Hippocampal formation (tissue), 2 donors: ENCODE measurements at places on chromosomes 3 and 15.

DNA sequence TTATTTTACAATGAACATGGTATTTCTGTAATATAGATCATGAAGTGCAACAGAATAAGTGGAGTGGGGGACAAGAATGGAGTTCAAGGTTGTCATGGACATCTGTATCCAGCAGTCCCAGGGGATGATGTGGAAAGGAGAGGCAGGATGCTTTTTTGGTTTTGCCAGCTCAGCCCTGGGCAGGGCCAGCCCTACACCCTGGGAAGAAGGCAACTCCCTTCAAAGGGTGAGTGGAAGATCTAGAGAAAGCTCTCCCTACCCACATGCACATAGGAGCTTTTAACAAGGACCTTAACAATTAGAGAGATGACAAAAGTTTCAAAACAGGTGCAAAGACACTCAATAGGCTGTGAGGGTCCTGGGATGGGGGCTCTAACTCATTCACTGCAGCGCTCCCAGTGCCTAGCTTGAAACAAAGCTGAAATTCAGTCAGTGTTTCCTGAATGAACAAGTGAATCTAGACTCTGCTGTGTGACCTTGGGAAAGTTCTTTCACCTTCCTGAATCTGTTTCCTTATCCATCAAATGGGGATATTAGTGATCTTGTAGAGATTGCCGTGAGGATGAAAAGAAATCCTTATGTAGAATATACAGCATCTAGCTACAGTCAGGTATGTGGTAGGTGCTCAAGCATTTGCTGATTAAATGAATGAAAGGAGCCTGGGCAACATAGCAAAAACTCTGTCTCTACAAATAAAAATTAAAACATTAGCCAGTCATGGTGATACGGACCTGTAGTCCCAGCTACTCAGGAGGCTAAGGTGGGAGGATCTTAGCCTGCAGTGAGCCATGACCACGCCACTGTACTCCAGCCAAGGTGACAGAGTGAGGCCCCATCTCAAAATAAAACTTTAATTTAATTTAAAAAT, 14.3 kb downstream of the BHLHE40 start:
- DNase-seq: no peak

DNA sequence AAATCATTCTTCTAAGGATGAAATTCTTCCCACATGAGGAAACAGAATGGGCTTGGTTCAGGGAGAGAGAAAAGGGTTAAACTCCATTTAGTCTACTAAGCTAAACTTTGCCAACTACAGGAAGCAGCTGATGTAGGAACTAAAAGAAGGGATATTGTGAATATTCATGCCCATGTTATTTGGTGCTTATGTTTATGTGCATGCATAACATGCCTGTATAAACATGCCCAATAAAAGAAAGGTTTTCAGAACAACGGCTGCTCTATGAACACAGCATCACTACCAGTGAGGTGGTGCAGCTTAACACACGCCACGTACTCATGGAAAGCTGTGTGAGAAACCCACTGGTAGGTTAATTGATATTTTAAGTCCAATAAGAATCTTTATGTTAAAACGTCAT, 59.4 kb upstream of the VGLL4 start:
- DNase-seq: no peak

- no peak for DNase-seq
Observed at GRCh38 chr15:88014454-88015160, 241.9 kb downstream of the NTRK3 start.

GRCh38 chr3:64187065-64187959, 38.0 kb downstream of the PRICKLE2 start:
- peak; percentile 28 for DNase-seq

DNA sequence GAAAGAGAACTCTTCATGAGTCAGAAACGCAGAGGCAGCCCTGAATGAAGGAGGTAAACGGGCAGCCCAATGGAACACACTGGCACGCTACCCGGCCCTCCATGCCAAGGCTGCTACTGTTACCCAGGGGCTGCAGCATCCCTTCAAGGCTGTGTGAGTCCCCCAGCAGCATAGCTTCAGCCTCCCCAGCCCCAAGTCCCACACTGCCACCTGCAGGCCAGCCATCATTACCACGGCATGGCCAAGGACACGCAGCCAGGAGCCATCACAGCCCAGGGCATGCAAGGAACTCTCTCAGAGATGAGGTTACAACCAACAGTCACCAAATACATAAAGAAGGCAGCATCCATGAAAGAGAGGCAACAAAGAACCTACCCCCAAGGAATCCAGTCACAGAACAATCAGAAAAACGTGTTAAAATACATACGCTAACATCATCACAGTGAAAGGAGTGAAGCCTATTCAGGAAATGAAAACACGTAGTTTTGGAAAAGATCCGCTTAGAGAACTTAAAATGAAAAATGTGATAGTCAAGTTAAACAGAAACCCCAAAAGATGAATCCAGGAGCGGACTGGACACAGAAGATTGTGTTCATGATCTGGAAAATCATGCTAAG, 22.4 kb downstream of the PLA2G4F start:
- no peak for DNase-seq

- DNase-seq: no peak
Observed at GRCh38 chr3:100087198-100087597, 27.1 kb downstream of the FILIP1L start.

- DNase-seq: no peak
Observed at GRCh38 chr15:76439542-76439941, 103.0 kb downstream of the ISL2 start.

GRCh38 chr3:67011414-67012131, 13.5 kb downstream of the KBTBD8 start:
- DNase-seq: no peak

DNA sequence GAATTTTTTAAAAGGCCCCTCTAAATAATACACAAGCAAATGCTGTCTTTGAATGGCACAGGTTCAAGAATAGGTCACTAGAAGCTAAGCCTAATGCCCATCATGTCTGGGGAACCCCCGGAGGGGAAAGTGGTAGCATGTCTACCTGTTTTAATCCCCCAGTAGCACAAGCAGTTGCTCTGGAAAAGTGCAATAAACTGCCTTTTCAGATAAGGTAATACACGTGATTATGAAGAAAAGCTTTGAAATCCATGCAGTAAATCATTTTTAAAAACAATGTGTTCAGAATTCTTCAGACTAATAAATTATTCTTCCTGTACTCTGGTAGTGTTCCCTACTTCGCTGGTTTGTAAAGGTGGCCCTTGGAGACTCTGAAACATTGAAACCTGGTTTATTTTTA, 922.2 kb downstream of the ROBO1 start:
- no peak for DNase-seq

DNA sequence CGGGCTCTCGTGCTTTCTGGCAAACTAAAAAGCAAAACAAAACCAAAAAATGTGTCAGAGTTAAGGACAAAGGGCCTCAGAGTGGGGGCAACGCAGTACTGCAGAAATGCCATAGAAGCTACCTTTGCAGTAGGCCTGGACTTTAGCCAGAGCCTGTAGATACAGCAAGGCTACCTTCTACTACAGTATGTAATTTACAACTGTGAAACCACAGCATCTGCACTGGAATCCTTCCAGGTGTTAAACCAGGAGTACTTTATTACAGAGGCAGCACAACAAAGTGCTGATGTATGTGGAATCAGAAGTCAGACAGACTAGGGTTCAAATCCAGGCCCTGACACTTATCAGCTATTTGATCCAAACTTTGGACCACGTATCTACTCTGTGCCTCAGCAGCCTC, 34.9 kb downstream of the RUBCN start:
- no peak for DNase-seq

DNA sequence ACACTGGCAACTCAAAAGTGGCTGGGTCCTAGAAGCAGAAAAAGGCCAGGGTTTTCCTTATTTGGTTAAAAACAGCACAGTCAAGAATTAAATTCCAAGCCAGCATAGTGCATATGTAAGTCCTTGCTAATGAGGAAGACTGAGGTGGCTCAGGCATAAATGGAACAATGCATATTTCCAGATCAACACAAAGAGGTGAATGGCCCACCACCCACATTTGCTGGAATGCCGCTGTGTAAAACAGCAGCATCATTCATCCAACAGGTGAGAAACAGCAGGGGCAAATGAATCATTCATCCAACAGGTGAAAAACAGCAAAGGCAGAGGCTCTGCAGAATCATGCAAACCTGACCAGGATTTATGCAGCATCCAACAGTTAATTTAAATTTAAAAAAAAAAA, 32.9 kb downstream of the GPR176 start:
- DNase-seq: no peak

DNA sequence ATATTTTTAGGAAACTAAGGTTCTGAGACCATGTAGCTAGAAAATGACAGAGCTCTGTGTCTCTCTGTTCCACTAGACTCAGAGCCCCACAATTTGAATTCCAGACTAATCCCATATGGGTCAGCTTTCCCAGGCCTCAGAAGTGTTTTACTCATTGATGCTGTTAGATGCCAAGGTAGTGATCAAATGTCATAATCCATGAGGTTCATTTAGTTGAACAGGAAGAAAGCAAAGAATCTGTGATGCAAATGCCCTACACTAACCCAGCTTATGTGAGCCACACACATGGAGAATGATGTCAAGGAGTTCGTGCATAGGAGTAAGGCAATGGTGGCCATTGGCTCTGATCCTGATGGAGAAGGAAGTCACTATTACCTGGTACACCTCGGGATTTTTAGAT, 363.4 kb upstream of the RARB start:
- no peak for DNase-seq

GRCh38 chr15:63238796-63239195, 38.6 kb upstream of the APH1B start:
- DNase-seq: no peak

GRCh38 chr15:88657326-88658069, 18.7 kb downstream of the ISG20 start:
- DNase-seq: peak; percentile 10

GRCh38 chr15:42032376-42033213, 11.8 kb upstream of the PLA2G4E start:
- DNase-seq: no peak
